ENCODE measurements at places on chromosomes 7 and 10.

DNA sequence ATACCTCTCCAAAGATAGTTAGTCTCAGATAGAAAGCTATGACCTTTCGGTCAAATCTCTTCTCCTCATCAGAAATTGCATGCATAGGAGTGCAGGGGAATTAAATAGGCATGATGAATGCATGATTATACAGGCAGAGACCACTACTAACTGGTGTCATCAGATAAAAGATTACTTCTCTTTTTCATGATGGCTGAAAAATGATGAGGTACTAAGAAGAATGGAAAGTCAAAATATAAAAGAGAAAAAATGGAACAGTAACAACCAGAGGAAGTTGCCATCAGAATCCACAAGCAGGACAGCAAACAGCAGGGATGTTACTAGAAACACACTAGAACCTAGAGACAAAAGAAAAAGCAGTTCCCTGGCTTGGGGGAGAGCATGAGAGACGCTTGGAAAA, 31.6 kb downstream of the CTTNBP2 start:
- no peak for DNase-seq

DNA sequence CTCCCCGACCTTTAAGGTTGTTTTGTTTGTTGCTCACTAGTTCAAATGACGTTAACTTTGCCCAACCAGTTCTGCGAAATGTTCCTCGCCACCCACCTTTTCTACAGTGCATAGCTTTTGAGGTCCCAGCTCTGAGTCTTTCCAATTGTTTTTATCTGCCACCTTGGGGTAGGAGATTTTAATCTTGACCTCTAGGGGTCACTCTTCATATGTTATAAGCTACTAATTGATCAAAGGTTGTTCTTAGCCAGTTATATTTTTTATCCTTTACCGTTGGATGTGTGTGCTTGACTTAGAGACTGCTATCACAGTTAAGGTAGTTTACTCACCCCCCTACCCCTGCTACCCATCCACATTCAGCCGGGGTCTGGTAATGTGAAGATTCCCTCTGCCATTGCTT, 372.4 kb downstream of the SUGCT start:
- no peak for DNase-seq

GRCh38 chr7:153934048-153934447, 118.2 kb upstream of the DPP6 start:
- DNase-seq, result no peak

DNA sequence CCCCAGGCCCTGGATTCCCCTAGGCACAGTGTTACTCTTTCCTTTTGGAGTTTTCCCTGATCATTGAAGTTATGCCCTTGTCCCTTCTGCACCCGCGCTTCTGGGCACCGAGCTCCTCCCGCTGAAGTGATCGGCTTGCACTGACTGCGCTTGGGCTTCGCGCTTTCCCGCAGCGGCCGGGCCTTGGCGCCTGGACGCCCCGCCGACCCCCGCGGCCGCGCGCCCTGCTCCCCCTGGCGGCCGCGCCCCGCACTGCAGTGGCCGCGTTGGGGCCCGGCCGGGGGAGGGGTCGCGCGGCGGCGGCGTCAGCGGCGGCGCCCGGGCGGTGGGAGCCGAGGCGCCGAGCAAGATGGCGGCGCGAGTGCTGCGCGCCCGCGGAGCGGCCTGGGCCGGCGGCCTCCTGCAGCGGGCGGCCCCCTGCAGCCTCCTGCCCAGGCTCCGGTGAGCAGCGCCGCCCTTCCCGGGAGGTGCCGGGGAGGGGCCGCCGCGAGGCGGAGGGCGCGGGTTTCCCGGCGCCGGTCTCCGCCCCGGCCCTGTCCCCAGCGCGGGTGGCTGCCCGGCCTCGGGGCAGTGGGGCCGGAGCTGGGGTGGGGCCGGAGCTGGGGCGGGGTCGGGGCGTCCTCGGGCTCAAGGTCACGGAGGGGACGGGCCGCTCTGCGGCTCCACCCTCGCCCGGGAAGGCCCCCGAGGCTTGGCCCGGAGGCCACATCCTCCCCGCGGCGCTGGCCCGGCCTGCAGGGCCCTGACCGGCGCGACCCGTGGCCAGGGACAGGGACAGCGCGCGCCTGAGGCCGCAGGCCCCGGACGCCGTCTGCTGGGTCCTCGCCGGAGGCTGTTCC, at the start of gene NIPSNAP2:
Gene NIPSNAP2, plus strand, starts transcription at position 325 of the 839 bp plus-strand sequence. Its CDS starts 25 bp downstream, at position 350.
- DNase-seq, result peak; percentile 48

DNA sequence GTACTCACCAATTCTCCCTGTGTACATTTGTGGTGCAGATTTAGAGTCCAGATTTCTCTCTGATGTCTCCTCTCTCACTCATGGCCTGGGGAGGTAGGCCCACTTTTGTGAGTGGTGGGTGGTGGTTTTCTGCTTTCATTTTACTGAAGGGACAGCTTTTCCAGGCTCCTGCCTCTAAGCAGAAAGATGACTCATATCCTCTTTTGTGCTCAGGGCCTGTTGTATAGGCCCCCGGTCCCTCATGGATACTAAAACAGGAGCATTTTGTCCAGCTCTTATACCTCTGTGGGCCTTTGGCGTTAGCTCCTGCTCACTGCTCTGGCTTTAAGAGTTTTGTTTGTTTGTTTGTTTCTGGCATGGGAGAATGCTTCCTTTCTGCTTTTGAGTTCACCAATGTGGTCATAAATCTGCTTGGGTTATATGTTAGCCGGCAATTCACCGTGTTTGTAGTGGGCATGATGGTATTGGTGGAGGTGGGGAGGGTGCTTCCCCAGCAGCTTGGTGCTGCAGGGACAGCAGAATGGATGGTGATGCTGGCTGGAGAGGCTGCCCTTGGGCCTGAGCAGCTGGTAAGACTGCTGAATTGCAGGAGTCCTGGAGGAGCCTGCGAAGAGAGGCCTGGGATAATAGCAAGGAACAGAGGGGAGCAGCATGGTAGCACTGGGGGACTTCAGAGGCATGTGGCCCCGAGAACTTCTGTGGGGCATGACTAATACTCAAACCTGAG, 468.7 kb downstream of the RPS24 start:
- DNase-seq, result no peak

- DNase-seq, result no peak
Measured at GRCh38 chr7:38520741-38521140, 110.4 kb downstream of the AMPH start.

GRCh38 chr10:116737627-116738327, 4.6 kb downstream of the HSPA12A start:
- DNase-seq, result no peak

DNA sequence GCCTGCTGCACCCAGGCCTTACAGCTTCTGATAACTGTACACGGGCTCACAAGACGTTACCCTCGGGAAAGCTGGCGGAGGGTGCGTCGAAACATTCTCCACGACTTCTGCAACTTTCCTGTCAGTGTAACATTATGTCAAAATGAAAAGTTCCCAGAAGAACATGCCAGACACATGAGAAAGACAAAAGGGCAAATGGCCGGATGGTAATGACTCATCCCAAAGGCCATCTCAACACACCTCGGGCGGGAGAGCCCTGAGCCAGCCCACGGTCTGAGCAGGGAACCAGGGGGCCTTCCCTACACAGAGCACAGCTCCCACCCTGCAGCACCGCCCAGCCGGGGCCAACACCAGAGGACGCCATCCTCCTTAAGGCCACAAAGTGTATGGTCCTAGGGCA, 118.7 kb downstream of the MAD1L1 start:
- DNase-seq, result no peak

GRCh38 chr7:17054836-17055235, 173.1 kb upstream of the AGR3 start:
- no peak for DNase-seq

GRCh38 chr7:111132833-111133232, 41.9 kb downstream of the LRRN3 start:
- no peak for DNase-seq

GRCh38 chr7:130127821-130128317, 57.5 kb downstream of the KLHDC10 start:
- DNase-seq, result no peak

DNA sequence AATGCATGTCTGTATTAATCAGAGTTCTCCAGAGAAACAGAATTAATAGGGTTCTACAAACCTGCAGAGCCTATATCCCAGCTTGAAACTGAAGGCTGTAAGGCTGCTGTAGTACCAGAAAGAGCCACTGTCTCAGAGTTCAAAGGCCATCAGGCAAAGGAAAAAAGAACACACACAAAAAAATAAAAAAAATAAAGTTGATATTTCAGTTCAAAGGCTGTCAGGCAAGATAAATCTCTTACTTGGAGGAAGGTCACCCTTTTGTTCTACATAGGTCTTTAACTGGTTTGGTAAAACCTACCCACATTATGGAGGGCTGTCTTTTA, 12.0 kb upstream of the TMEM26 start:
- no peak for DNase-seq

DNA sequence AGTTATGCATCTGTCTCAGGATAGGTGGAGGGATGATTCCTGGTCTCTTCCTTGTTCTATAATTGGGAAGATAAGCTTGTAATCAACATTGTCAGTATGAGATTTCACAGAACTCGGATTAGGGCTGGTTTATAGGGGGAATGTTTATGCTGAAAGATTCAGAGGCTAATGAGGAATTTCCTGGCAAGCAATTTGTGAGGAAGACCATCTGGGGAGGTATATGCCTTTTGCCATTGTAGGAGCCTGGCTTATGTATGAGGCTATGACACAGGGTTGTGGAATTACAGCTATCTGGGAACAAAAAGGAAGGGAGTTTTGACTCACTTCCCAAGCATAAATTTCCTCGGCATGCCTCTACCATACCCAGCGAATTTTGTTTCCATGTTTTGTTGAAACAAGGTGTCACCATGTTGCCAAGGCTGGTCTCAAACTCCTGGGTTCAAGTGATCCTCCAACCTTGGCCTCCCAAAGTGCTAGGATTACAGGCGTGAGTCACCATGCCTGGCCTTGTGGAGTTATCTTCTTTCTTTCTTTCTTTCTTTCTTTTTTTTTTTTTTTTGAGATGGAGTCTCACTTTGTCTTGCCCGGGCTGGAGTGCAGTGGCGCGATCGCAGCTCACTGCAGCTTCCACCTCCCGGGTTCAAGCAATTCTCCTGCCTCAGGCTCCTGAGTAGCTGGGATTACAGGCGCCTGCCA, 1.6 kb upstream of the COPS6 start:
- no peak for DNase-seq

DNA sequence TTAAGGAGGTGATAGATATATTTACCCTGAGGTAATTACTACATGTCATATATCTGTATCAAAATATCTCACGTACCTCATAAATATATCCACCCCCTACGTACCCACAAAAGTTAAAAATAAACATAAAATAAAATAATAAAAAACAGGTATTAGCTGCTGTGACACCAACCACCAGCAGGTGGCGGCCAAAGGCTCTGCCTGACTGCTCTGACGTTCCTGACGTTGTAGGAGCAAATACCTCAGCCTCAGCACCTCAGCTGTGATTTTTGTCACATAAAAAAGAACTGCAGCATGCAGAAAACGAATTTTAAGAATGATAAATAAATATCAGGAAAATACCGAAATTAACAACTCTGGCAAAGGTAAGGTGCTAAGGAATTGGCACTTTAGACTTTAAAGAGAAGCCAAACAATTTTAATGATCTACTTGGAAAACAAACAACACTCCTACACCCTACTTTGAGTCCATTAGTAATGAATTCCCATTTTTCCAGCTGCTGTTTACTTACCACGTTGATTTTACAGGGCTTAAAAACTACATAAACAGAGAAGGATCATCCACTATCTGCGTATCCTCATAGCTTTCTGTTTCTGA, 125.4 kb upstream of the TARP start:
- DNase-seq, result peak; percentile 11

All from activated CD4-positive, CD25-positive, alpha-beta regulatory T cell (primary cell).